Glomerular endothelial cell (primary cell): ENCODE measurements at places on chromosomes 1 and 21. TPM values are rescaled to one million over a fixed set of nuclear protein-coding genes. Genes with fewer than 3 reads are reported as not detected.

FCAMR gene
- not detected in 2 replicates for total RNA-seq

JUN gene
- 201 and 211 TPM in 2 replicates for total RNA-seq

GRCh38 chr1:183235503-183235902 is 49.4 kb downstream of the LAMC2 start:
- no peak for DNase-seq

SDCCAG8 gene
- 37.5 and 43.5 TPM in 2 replicates for total RNA-seq

- DNase-seq, result no peak
Measured at GRCh38 chr1:168400139-168400538, 119.5 kb downstream of the TBX19 start.

S100A7A gene
- total RNA-seq, result not detected in 2 replicates

DNA sequence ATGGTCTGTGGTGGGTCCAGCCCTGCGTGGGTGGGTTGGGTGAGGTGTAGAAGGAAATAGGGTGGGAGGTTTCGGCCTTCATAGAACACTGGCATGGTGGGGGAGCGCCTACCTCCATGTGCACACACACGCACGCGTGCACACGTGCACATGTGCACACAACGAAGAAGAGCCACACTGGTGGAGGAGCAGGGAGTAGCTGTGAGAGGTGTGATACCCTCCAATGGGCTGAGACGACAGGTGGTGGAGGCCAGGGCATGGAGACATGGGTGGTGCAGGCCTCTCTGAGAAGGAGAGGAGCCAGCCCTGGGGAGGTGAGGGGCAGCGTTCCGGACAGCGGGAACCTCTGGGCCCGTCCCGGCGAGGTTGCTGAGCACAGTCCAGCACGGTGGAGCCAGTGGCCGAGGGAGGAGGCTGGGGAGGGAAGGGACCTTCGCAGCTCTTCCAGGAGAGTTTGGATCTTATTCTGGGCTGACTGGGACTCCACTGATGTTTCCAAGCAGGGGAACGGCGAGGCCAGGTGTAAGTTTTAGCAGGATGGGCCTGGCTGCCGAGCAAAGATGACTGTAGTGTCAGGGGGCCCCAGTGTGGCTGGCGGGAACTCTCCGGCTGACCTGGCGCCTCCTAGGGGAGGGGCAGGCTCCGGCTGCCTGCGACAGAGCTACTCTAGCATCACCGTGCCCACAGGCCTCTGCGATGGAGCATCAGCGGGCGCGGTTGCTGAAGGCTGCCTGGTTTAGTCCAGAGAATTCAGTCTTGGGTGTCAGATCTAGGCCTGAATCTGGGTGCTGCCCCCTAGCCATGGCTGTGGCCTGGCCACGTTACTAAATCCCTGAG is 107.2 kb downstream of the ARHGEF10L start:
- DNase-seq, result no peak

DNA sequence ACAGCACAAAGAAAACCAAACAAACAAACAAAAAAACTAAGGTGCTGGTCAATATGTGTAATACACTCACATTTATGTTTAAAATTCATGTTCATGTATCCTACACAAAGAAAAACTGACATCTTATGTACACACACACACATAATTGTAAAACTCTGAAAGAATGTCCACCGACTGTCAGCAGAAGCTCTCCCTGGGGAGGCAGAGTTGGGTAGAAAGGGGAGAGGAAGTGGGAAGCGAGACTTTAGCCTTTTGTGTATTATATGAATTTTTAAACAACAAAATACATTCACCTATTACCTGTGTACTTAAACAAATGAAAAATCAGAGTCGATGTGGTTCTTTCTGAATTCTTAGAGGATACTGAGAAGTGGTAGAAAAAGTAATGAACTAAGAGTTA is 88.3 kb downstream of the ABCA4 start:
- no peak for DNase-seq
